ENCODE measurements at places on chromosomes 12 and 14.

GRCh38 chr12:88578276-88579160 lies 1.8 kb downstream of the KITLG start:
- no peak for DNase-seq

GRCh38 chr12:62192903-62193250 lies 67.3 kb upstream of the USP15 start:
- no peak for DNase-seq

- DNase-seq: peak; percentile 46
Observed at GRCh38 chr12:51531978-51532497, 59.0 kb upstream of the SCN8A start.

GRCh38 chr14:101877766-101878165 lies 86.6 kb upstream of the DYNC1H1 start:
- no peak for DNase-seq

DNA sequence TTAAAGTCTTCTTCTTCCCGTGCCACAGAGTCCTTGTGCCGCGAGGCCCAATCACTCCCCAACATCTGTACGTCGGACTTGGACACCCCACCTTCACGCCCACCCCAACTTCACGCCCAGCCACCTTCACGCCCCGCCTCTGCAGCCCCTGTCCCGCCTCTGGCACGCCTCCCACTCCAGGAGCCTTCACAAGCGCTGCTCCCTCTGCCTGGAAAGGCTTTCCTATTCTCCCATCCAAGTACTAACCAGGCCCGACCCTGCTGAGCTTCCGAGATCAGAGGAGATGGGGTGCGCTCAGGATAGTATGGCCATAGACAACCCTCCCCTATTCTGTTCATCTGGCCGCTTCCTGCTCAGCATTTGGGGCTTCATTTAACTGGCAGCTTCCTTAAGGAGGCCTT lies 17.3 kb upstream of the EIF5 start:
- DNase-seq: no peak

DNA sequence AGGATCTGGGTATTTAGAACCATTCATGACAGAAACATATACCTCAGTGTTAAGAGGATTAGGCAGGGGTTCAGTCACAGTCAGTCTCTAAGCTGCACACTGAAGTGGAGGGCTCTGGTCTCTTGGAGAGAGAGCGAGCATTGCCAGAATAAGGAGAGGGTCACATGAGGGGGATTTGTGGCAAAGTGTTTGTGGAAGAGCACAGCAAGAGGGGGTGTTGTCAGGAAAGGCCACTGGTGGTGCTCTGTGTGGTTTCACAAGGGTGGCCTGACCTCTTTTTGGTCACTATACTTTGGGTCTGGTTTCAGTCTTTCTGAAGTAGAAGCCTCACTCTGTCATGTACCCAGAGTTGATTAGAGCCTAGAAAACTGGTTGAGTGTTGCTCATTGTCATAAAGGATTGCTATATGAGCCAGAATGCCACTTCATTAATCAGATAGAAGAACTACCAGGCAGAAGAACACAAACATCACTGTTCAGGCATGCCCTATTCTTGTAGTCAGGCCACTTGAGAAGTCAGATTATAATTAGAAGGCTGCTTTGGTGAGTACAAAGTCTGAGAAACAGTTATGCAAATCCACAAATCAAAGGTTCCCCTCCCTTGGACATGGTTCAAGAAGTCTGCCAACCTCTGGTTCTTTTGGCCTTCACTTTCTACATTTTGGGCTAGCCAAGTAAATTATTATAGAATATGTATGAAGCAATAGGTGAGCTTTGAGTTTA lies 8.4 kb downstream of the TMEM19 start:
- no peak for DNase-seq

DNA sequence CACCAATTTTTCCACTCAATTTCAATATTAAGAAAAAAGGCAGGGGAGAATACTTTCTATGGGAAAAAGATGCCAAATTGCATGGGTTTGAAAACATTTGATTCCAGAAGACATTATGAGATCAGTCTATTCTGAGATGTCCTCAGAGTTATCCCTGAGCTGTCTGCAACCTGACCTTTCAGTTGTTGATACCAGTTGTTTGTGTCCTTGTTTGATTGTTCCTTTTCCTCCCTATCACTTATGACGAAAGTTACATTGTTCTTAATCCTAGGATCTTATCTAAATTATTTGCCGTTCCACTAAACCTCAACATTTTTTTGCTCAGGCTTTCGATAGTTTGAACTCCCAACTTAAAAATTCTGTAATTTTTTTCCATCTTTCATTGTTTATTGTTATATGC lies 336.3 kb upstream of the NOVA1 start:
- no peak for DNase-seq

DNA sequence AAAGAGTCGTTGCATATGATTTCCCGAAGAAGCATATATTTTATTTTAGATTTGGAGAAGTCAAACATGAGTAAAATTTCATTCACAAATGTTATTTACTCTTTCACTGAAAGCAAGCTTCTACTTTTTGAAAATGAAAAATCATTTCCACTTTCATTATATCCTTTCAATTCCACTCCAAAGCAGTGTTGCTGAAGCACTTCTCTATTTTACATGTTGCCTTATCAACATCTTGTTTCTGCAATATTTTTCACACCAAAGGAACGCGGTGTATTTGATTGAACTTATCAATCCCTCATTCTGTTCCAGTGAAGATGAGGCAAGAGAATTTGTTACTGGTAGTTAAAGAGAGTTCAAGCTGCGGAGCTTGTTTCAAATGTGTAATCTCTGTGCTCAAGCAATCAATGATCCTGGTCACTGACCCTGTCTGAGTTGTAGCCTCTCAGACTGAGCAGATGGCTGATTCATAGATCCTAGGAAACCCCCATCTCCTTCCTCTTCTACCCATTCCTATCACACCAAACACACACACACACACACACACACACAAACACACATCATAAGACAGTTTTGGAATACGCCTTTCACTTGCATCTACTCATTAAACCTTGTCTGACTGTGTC lies 236.2 kb upstream of the FLRT2 start:
- DNase-seq: no peak

GRCh38 chr14:96245710-96246538 lies 10.1 kb upstream of the BDKRB1 start:
- DNase-seq: no peak

DNA sequence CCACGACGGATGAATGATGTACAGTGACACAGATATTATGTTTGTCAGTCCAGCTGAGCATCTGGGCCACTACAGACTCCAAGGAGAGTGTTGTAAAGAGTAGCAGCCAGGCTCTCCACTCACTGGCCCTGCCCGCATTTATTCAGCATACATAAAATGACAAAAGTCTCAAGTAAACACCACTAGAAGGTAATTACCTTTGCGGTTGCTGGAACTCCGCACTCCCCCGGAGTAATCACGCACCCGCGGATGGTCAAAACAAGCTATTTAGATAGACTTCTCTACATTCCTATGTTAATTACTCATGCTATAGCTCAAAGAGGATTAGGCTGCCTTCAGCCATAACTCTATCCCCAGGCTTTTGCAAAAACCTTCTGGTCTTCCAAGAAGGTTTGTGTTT lies 18.8 kb upstream of the STRAP start:
- no peak for DNase-seq

GRCh38 chr12:53953831-53954693 lies 641 bp upstream of the HOXC12 start:
- no peak for DNase-seq

- DNase-seq: no peak
Observed at GRCh38 chr14:66643344-66643743, 135.4 kb downstream of the GPHN start.

DNA sequence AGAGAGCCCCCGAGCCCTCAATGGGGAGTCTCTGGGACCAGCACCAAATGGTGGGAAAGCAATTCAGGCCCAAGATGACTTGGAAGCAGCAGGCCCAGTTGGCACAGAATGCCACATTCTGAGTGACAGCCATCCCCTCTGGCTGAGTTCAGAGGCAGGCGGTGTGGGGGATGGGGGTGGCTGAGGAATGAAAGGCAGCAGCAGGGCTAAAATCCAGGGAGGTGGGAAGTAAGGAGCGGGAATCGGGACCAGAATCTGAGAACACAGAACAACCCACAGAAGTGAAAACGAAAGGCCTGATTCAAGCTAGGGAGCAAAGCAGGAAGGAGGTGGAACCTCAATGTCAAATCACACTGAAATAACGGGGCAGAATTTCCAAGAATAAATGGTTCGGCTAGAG lies 171.2 kb downstream of the CALM1 start:
- no peak for DNase-seq

DNA sequence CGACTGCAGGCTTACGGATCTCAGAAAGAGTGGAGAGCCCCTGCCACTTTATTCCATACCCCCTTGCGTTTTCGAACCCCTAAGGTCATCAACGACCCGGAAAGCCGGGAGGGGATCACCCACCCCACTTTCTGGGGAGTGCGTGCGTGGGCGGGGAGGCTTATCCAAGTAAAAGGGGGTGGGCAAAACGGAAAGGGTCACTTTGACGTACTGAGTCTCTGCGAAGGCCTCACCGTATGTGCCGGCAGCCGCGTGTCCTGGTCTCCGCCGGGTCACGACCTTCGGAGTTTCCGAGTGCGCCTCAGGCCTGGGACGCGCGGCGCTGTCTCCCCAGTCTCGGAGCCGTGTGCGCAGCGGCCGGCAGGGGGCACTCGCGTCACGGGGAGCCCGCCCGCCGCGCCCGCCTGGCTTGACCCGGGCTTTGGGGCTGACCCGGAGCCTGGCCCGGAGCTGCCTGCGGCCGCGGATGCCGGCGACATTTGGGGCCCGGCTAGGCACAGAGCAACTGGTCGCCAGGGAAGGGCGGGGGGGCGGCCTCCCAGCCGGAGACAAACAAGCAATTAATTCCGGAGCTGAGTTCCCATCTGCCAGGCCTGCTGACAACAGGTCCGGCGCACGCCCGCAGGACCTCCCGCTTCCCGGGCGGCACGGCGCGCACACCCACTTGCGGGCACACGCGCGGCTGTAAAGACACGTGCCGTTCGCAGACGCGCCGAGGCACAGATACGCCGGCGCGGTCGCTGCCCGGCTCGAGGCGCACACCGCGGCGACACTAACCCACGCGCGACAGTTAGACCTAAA lies 890 bp upstream of the KIF26A start:
- DNase-seq: peak; percentile 26

GRCh38 chr14:30373053-30373452 lies 185.9 kb upstream of the G2E3 start:
- DNase-seq: no peak

DNA sequence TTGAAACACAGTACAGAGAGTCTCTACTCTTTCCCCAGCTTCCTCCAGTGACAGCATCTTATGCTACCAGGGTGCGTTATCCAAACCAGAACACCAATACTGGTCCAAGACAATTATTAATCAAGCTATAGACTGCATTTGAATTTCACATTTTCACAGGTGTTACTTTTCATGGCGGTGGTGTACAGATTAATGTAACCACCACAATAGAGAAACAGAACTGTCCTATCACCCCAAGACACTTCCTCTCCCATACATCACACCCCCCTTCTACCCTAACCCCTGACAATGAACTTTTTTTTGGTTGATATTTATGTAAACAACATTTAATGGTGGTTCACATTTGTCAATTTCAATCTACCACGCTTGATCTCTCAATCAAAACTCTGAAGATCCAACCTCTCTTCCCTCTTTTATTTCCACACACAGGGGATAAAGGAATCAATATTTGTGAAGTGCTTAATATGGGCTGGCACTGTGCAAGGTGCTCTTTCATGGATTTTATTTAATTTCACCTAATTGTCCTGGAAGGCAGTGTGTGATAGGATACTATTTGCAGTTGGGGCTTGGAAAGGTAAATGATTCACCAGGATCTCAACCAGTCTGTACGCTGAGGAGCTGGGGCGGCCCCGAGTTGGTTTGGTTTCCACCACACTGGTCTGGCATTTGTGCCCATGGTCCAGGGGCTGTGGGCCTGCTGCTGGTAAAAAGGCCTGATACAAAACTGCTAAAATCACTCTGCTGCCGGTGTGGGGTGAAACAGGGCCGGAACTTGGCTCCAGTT lies 54.6 kb upstream of the DICER1 start:
- no peak for DNase-seq

DNA sequence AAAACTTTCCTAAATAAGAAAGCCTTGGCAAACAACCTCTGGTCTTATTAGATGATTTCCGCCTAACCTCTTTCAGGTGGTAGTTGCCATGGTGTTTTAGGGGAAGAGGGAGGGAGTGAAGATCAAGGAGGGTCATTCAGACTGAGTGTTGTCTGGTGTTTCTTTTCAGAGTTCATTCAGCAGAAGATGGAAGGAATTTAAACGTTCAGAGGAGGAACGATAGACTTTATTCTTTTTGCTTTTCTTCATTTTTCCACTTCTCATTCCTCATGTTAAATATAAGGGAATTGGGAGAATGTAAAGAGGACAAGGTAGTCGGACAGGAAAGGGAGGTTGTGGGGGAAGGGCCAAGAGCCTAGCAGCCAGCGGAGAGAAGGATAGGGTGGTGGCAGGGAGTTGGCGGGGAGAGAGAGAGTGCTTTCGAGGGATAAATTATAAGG lies 17.4 kb upstream of the SALL2 start:
- DNase-seq: no peak

GRCh38 chr14:95776798-95777534 lies 63.0 kb upstream of the TCL1A start:
- DNase-seq: no peak

Data from SHP77 treated with DMSO at 0.1 percent for 48 hours (cell line).